ELR (cell line): ENCODE measurements at places on chromosomes 12 and 14.

GRCh38 chr12:19105463-19105862, 24.1 kb upstream of the PLEKHA5 start:
- no peak for DNase-seq

GRCh38 chr14:81125536-81125935, 95.2 kb downstream of the GTF2A1 start:
- no peak for DNase-seq

- no peak for DNase-seq
Measured at GRCh38 chr14:89255852-89256251, 161.2 kb downstream of the FOXN3 start.

GRCh38 chr12:64976131-64976530, 145.0 kb downstream of the WIF1 start:
- no peak for DNase-seq

- no peak for DNase-seq
Measured at GRCh38 chr12:82866227-82866775, 179.6 kb downstream of the TMTC2 start.

DNA sequence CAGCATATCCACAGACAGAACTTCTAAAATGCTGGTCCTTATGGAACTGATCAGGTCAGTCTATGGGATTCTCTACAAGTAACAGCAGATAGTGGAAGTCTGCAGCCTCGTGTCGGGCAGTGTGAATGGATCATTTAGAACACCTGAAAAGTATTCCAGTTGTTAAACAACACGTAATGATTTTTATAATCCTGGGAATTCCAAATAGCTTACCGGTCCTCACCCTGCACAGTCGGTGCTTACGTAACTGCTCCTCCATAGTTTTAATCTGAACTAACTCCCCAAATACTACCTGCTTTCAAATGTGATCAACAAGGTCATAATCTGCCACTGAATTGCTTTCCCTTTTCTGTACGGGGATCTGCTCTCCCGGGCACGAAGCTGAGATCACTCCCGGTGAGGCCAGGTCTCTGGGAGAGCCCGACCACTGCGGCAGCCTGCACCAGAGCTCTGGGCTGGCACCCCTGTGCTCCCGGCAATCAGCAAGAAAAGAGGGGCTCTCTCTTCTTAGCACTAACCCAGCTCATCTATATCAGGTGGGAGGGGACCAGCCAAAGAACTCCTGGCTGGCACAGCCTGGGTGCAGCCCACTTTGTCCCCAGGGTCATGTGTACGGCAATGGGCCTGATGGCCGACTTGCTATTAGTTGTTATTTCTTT, 157.0 kb downstream of the FOXN3 start:
- DNase-seq: no peak

- no peak for DNase-seq
Measured at GRCh38 chr12:109596418-109597244, 23.0 kb downstream of the MVK start.

GRCh38 chr12:104003596-104003995, 37.9 kb downstream of the TDG start:
- peak; percentile 15 for DNase-seq

GRCh38 chr14:99231850-99232713, 39.9 kb downstream of the BCL11B start:
- no peak for DNase-seq

DNA sequence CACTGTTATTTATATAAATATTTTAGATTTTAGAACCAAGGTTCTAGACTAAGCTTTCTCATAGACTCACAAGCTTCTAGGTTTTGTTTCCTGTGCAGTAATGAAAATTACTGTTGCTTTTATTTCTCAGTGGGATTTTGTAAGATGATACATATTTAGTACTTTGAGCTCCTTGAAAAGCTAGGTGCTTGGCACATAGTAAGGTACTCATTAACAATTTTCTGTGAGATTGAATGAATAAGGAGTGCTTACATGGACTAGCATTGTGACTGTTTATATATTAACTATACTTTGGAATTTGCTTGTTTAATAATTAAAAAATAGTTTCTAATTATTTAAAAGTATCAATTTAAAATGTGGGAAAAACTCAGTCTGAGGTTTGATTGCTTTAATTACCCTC, 85.7 kb downstream of the MIA2 start:
- DNase-seq: no peak

DNA sequence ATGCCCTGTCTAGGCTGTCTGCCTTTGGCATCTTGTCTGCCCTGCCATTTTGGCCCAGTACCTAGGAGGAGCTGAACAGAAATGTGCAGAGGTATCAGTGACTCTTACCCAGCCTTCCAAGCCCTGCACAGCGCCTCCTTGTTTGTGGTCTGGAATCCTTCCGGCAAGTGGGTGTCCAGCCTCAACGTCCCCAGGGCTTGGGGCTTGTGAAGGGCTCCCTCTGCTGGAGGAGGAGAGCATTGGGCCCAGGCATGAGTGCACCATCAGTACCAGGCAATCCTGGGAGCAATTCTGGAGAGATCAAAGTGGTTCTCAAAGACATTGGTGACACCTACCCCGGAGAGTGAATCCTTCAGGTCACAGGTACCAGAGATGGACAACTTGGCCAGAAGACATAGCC, 2.4 kb upstream of the TCL1B start:
- DNase-seq: peak; percentile 26

DNA sequence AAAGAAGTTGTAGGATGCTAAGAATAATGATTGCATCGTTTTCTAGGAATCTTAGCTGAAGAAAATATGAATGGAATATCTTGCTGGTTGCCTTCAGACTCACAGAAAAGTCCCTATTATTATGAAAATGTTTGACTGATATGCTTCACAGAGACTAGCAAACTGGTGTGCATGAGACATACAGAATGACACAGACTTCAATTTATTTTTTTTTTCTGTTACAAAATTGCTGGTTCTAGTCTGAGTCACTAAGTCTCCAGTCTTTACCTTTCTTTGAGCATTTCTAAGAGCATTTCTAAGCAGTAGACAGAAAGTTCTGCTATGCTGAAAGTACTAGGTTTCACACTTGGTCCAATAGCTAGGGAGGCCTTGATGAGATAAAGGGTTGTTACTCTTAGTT, 377.6 kb upstream of the ATP2B1 start:
- peak; percentile 73 for DNase-seq

DNA sequence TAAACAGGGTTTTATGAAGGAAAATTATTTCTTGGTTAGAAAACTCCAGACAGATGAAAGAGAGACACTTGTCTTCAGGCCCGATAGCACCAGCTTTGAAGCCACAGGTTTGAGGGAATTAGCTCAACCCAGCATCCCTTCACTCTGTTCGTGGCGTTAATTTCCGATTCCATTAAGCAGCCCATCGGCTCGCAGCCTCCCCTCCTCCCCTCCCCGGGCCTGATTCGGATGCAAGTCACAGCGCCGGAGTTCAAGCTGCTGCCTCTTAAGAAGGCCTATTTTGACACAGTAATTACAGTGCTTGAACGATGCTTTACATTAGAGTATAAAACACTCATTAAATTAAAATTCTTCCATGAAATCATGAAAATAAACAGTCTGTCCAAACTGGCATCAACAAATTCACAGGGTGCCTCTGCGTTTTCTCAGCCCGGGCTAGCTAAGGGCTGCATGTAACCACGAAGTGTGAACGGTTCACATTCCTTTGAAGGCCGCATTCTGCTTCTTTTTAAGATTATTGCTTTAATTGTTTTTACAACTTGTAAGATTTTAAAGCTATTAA, 145.8 kb downstream of the DICER1 start:
- no peak for DNase-seq

- no peak for DNase-seq
Measured at GRCh38 chr14:75960231-75960630, 21.6 kb downstream of the TGFB3 start.

- DNase-seq: peak; percentile 79
Measured at GRCh38 chr12:3005736-3006135, 46.5 kb downstream of the TEAD4 start.

GRCh38 chr12:33602515-33602914, 162.9 kb upstream of the SYT10 start:
- no peak for DNase-seq

DNA sequence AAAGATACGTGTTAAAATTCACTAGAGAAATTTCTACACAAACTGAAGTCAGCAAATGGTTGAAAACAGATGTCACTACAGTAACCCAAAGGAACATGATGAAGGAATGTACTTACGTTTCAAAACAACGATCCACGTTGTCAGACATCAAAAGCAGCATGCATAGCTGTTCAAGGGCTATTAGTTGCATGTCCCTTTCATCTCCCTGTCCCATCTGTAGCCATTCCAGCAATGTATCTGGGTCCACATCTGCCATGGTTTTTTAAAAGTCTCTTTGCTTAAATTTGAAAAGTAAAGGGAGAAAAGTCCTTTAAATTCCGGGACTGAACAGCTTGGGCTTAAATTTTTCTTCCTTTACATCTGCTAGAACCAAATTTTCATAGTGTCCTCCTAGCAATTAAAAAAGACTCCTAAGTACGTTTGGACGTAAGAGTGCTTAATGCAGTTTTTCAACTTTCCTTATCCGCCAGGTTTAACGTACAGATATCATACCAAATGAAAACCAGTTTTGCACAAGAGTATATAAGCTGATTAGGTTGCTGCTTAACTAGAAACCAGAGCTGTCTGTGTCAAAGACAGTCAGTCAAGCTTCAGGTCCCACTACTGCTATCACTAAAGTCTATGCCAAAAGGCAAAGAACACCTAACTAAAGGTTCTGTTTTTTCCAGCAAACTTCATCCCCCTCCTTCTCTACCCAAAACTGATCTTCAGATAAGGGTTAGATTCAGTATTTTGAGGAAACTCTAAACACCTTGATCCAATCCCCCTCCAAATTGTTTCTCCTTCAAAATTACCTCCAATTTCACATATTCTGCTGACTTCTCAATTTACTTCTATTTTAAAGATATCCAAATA, 1.7 kb downstream of the HECTD1 start:
- DNase-seq: peak; percentile 71

GRCh38 chr12:102746963-102747362, 170.1 kb downstream of the PAH start:
- no peak for DNase-seq

DNA sequence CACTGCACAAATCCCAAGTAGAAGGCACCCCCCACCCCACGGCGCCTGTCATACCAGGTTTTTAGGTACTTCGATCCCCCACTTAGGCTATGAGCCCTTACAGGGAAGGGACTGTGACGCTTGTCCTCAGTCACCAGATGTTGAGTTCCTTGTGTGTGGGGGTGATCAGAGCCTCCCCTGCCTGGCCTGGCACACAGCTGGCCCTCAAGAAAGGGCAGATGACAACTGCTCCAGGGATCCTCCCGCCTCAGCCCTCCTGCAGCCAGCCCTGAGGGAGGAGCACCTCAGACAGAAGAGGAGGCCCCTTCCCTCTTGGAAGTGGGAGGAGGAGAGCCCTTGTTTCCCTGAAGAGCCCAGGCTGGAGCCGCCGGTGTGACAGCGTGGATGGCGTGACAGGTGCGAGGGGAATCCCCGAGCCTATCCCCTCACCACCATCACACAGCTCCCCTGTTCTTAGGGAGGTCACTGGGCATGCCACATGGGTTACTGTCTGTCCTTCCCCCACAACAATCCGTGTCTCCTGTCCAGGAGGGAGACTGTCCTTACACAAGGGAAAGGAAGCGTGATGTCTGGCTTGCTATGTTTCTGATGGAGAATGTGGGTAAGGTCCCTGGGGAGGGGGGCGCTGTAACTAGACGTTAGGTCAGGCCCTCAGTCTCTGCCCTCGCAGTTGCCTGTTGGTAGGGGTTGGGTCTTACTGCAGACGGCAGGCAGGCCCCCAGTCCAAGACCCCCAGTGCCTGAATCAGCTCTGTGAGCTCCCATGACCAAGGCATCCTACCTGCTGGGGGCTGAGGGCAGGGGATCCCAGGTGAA, 31.4 kb downstream of the P2RX4 start:
- no peak for DNase-seq

GRCh38 chr12:49635036-49635435, 11.7 kb downstream of the PRPF40B start:
- no peak for DNase-seq

GRCh38 chr12:38886064-38886463, 19.3 kb downstream of the CPNE8 start:
- no peak for DNase-seq

GRCh38 chr12:98743362-98743953, 98.4 kb downstream of the APAF1 start:
- peak; percentile 39 for DNase-seq

- no peak for DNase-seq
Measured at GRCh38 chr12:15179672-15180071, 41.5 kb downstream of the RERG start.

GRCh38 chr12:121366063-121366459, 13.8 kb upstream of the ANAPC5 start:
- no peak for DNase-seq

DNA sequence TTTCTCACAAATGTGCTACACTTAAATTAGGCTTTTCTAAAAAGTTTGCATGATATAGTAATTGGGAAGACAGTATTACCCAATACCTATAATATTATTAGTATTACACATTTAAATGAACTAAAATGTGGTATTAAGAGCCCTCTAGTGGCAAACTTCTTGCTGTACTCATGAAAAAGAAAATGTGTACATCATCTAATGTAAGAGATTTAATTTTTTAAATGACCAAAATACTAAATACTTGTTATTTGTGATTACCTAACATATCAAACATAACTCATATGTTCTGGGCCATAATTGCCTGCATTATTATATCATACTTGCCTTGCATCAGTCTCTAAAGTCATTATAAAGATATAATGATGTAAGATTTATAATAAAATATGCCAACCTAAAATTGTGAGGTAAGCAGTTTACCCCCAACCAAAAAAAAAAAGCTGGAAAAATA, 64.2 kb downstream of the DNAI7 start:
- peak; percentile 76 for DNase-seq

GRCh38 chr12:80864046-80864735, 73.5 kb downstream of the LIN7A start:
- no peak for DNase-seq

- DNase-seq: peak; percentile 61
Measured at GRCh38 chr14:63986789-63987533, 134.2 kb downstream of the SYNE2 start.

GRCh38 chr14:68404146-68404527, 388.7 kb downstream of the ZFP36L1 start:
- no peak for DNase-seq

- no peak for DNase-seq
Measured at GRCh38 chr12:27905285-27906126, 67.0 kb downstream of the PTHLH start.

DNA sequence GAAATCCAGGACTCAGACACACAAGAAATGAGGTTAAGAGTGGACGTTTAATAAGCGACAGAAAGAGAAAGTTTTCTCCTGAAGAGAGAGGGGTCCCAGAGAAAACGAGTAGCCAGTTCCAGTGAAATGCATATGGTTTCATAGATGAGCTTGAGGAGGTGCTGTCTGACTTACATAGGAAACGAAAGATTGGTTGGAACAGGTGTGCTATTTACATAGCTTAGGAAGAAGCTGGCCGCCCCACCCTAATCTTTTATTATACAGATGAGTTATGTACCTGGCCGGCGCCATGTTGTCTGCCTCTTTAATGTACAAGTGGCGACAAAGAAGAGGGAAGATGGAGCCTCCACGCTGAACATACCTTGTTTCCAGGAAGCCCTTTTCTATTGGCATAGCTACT, 223.0 kb downstream of the SLC6A15 start:
- DNase-seq: no peak

- peak; percentile 66 for DNase-seq
Measured at GRCh38 chr12:128069359-128069997, 197.5 kb upstream of the TMEM132C start.

- no peak for DNase-seq
Measured at GRCh38 chr14:83255015-83255726, 1721.5 kb upstream of the SEL1L start.

- DNase-seq: peak; percentile 16
Measured at GRCh38 chr14:57732463-57733285, 133.2 kb downstream of the SLC35F4 start.
